ENCODE measurements at places on chromosomes 6 and 20.

GRCh38 chr6:111486921-111487320 lies 3.9 kb upstream of the REV3L start:
- DNase-seq: no peak

DNA sequence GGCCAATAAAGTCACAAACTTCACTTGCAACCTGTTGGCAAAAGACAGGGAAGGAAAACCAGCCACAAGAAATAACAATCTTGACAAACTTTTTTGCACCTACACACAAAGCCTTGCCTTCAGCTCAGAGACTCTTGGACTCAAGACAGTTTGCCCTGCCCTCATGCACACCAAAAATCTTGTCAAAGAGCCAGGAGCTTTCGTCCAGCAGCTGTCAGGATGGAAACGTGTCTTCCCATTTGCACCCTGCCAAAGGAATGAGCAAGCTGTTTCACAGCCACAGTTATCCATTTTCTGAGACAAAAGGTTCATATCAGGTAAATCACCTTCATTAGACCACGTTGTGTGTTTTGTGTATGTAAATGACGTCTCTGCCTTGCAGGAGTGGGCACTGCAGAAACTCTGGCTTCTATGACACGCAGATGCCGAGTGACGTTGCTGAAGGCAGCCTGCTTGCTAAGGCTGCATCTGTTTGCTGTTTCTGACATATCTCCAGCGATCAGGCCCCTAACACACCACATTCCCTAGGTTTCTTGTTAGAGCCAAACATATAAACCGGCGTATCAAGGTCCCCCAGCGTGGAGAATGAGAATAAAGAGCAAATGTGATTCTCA lies 193.4 kb downstream of the SYNDIG1 start:
- peak; percentile 54 for DNase-seq

DNA sequence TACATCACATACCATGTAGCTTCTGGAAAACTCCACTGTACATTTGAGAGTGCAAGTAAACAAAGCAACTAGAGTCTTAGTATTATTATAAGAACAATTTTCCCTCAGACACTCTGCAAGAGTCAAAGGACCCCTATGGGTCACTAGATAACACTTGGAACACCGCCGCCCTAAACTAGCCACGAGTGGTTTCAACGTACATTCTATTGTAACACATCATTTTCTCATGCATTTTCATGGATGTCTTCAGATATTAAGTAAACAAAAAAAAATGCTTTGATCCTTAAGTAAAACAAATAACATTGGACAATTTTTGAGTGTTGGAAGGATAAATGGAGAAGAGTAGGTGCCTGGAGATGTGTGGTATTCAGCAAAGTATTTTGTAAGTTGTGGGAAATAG lies 3.2 kb upstream of the RNF146 start:
- DNase-seq: no peak

DNA sequence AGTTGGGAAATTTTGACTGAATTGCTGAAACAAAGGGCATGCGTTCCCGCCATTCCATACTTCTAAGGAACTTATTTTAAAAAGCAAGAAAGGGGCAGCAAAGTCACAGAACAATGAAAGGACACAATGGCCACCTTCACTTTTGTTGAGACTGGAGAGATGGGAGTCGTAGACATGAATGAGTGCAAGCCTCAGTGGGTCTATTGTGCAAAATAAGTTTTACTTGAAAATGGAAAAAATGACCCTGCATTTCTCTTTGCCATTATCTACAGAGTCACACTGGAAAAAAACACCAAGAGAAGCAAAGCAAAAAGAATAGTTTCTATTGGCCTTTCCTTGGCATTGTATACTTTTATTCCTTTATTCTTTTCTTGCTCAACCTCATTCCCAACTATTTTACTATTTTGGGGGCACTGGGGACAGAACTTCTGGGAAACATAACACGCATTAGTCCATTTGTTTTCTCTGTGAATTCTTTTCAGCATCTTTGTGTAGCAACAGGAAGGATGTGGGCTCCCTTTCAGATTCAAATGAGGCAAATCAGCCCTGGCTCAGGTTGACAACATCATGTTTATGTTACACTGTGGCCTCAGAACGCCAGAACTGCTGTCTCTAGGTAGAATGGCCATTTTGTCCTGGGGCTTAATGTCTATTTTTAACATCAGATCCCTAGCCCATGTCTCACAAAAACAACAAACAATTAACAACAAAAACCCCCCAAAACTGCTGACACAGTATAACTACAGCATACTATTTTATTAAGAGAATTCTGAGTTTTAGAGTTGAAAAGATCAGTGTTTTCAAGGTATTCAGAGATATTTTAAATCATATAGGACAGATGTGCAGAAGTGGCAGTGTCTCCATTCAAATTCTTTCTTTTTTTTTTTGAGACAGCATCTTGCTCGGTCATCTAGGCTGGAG lies 122.2 kb downstream of the FYN start:
- peak; percentile 42 for DNase-seq

- no peak for DNase-seq
Observed at GRCh38 chr20:20414640-20415220, 46.8 kb downstream of the INSM1 start.

DNA sequence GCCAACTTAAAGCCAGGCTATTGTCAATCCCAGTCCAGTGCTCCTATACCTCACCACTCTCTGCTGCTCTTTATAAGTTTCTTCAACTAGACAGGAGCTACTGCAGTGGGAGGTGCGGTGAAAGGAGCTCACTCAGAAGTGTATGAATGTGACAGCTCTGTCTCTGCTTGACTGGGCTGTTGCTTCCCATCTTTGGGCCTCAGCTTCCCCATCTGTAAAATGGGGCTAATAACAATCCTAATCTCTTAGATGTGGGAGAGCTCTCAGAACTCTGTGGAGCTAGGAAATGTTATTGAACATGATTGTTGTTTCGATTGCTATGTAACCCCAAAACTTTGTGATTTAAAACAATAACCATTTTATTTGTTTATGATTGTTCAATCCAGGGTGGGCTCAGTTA lies 8.4 kb upstream of the RALY start:
- DNase-seq: no peak

GRCh38 chr6:156647140-156647784 lies 129.9 kb upstream of the ARID1B start:
- DNase-seq: no peak

DNA sequence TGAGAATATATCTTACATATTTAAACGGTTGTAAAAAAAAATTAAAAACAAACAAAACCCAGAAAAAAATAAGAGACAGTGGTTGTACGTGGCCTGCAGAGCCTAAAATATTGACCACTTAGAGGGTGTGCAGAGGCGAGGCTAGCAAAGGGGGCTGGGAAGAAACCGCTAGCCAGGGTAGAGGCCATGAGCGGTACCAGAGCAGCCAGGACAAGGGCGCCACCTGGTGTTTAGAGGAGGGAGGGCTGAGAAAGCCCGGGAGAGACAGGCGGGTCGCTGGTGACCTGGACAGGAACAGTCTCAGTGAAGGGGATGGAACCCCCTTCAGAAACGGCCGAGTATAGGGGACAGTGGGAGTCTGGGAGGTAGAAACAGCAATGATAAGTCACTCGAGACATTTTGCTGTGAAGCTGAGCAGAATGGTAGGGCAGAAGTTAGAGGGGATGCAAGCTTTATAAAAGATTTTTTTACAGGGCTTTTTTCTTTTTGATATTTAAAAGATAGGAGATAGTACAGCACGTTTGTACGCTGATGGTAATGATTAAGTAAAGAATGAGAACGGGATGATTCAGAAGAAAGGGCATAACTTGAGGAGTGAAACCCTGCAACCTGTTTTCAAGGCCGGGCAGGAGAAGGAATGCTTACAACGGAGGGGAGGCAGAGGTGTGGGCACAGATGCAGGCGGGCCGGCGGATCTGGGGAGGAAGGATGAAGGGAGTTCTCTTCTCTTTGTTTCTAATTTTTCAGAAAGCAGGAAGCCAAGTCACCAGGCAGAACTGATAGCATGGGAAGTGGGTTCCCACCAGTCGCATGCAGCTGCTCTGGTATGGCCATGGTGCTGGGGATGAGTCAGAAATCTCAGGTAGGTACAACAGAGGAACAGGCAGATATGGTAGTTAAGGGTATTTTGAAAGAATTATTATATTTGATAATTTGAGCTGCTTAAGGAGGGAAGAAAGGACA lies 76.2 kb downstream of the FAM229B start:
- peak; percentile 28 for DNase-seq

- DNase-seq: peak; percentile 71
Observed at GRCh38 chr6:85113934-85114580, 335.8 kb upstream of the NT5E start.

DNA sequence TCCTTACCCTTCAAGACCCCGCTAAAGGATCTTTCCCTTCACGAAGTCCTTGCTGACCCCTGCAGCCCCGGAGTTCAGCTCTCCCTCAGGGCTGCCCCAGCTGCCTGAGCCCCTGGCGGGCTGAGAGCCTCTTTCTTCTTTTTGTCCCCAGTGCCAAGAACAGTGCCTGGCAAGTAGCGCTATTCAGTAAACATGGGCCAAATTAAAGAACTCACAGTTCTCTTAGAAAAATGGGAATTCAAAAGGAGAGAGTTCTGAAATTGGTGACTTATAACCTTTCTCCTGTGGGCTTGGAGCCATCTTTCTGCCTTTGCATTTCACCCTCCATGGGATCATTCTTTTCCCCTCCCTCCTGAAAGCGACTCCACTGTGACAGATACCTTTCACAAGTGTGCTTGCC lies 227.2 kb downstream of the TMEM242 start:
- no peak for DNase-seq

- DNase-seq: no peak
Observed at GRCh38 chr6:49539102-49539501, 11.4 kb upstream of the C6orf141 start.

DNA sequence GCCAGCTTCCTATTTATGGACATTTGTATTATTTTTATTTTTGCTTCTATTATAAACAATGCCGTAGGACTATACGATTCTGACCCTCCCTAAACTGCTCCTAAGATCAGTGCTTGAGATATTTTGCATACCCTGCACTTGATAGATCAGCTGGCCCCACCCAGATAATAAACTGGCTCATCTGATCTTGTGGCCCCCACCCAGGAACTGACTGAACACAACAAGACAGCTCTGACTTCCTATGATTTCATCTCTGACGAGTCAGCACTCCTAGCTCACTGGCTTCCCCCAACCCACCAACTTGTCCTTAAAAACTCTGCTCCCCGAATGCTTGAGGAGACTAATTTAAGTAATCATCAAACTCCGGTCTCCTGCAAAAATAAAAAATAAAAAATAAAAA lies 34.9 kb upstream of the TFAP2A start:
- no peak for DNase-seq

GRCh38 chr6:139979021-139979725 lies 604.7 kb upstream of the CITED2 start:
- DNase-seq: no peak

GRCh38 chr20:52290569-52290968 lies 99.0 kb upstream of the ZFP64 start:
- DNase-seq: no peak

DNA sequence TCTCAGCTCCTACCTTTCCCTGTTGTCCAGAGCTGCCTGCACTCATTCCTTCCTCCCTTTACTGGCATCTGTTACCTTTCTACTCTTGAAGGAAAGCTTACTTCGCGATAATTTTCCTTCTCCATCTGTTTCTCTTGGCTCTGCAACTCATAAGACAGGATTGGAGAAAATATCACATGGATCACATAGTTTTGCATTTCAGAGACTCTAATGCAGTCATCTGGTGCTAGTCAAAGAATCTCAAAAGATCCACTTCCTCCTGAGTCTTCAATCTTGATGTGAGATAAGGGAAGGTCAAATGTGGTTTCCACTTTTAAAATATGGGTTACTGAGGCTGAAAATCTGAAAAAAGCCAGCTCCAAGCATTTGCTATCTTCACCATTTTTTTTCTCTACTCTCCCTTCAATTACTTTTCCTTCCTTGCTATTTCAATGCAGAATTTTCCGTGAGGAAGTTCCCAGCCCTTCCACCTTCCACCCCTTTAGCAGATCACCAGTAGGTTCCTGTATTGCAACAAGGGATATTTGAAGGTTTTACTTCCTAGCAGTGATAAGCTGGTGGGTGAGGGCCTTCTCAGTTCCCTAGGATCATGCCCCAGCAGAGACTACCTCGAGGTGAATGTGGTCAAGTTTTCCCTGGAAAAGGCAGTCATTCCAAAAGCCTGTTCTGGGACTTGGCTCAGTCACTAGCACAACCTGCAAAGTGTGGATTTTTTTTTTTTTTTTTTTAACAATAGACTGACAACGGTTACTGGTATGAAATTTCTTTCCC lies 62.8 kb upstream of the LRRC1 start:
- DNase-seq: no peak

GRCh38 chr6:111909238-111909637 lies 36.0 kb upstream of the FYN start:
- no peak for DNase-seq

GRCh38 chr6:20309186-20309585 lies 92.5 kb upstream of the E2F3 start:
- DNase-seq: no peak

GRCh38 chr6:26124781-26125685 lies 37.8 kb downstream of the HFE start:
- DNase-seq: no peak

GRCh38 chr20:58352468-58352867 lies 36.6 kb upstream of the VAPB start:
- DNase-seq: no peak

- DNase-seq: no peak
Observed at GRCh38 chr6:14189074-14189473, 71.5 kb downstream of the CD83 start.

DNA sequence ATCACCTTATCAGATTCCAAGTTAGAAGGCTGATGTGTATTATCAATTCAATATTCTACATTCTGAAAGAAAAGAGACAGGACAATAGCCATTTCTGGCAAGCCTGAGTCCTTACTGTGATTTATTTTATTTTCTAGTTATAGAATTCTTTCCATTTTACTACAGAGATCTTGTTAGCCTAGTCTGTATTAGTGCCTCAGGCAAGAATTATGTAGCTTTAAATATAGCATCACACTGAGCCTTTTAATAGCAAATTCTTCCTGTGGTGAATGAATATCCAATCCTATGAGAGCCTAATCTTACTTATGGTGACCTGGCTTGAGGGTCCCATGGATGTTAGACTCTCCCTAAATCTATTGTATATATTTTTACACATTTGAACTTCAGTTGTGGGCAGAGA lies 732.8 kb upstream of the CITED2 start:
- DNase-seq: no peak

DNA sequence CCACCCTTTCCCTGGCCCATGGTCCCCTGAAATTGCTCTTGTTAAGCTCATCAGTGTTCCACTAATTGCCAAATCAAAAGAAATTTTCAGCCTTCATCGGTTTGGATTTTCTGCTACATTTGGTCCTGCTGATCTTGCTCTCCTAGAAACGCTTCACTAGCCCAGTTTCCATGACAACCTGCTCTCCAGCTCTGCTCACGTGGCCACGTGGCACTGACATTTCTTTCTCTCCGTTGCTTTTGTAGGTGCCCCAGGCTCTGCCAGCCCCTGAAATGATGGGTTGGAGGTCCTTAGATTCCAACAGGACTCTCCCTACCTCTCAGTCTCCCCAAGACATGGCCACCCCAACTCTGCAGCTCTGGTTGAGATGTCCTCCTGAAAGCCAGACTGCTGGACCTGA lies 45.8 kb upstream of the NNAT start:
- no peak for DNase-seq
